LNCaP clone FGC (cell line): ENCODE measurements at places on chromosomes 5 and 9.

DNA sequence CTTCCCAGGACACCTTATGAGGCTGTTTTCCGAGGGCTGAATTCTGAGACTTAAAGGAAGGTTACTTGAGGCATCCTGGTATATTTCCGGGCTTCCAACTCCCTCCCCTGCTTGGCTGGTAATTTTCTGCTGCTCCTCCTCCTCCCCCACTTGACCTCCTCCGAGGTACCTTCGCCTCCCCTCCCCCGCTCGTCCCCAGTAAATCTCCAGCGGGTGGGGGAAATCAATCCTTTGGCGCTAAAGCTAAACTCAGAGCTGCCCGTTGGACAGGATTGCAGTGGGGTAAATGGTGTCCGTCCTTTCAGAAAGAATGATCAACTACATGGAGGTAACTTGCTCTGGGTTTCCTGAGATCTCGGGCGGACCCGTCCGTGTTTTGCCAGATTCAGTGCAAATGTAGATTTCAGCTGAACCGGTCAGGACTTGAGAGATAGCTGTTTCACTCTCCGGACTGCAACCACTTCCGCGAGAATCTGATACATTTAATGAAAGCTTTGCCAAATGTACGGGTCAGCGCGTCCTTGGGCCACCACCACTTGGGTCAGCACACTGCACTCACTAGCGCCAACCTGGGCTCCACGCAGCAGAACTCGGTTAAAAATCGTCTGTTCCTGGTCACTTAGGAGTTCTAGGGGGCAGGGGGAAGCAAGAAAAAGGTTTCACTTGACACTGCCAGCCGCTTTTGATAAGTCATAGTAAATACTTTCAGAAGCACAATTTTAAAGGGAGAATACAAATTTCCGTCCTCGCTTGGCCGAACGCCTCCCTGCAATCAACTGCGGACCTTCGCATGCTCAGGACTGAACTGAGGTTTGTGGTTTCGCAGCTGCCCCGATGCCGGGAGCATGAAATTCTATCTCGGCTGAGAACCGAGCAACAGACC is 4.6 kb upstream of the ISL1 start:
- DNase-seq, result no peak

DNA sequence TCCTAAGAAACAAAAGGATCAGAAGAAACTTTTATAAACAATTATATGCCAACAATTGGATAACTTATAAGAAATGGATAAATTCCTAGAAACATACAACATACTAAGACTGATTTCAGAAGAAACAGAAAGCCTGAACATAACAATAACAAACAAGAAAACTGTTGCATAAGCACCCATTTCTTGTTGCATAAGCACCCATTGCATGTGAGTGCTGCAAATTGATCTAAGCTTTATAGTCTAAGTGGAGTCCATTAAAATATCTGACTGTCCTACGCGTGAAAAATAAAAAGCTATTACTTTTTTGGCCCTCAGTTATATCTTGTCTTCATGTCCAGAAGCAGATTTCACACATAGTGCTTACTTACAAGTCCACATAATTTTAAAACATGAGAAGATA is 19.3 kb downstream of the TYRP1 start:
- DNase-seq, result no peak

GRCh38 chr9:75169623-75170022 is 81.3 kb downstream of the OSTF1 start:
- no peak for DNase-seq

DNA sequence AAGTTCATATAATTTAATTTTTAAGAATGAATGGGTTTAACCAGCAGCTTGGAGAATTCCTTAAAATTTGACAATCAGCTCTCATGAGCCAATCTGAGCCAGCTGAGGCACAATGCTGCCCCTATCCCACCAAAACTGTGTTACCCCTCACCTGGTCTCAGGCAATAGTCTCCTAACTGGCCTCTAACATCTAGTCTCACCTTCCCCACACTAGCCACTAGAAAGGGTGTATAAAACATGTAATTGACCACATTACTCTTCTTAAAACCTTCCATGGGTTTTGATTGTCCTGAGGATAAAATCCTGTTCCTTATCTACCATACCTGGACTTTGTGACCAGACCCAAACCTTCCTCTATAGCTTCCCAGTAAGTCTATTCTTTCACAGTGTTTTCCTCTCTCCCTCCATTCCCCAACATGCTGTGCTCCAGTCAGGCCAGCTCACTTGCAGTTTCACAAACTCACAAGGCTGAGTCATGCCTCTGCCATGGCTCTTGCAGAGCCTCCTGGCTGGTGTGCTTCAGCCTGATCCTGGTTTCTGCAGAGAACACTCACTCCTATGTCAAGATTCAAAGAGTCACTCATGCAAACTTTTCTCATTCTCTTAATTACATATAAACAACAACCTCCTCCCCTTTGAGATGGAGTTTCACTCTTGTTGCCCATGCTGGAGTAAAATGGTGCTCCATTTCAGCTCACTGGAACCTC is 16.0 kb upstream of the ZCCHC7 start:
- no peak for DNase-seq

GRCh38 chr5:158925314-158925713 is 174.4 kb downstream of the EBF1 start:
- no peak for DNase-seq

- no peak for DNase-seq
Observed at GRCh38 chr9:38724754-38725153, 4.8 kb upstream of the FAM240B start.

DNA sequence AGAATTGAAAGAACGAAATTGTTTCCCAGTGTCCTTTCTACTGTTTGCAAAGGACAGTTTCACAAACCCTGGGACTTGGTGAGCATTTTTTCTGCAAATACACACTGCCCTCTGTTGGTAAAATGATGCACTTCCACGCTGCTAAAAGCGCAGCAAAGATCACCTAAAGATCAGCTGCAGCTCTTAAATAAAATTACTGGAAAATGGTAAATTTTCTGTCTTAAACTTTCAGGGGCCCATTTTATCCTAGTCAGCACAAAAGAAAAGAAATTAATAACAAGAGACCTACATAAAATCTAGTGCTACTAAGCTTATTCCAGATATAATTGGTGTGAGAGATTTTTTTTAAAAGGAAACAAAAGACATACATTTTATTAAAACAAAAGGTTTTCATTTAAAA is 566.0 kb downstream of the CAAP1 start:
- DNase-seq, result peak; percentile 26

DNA sequence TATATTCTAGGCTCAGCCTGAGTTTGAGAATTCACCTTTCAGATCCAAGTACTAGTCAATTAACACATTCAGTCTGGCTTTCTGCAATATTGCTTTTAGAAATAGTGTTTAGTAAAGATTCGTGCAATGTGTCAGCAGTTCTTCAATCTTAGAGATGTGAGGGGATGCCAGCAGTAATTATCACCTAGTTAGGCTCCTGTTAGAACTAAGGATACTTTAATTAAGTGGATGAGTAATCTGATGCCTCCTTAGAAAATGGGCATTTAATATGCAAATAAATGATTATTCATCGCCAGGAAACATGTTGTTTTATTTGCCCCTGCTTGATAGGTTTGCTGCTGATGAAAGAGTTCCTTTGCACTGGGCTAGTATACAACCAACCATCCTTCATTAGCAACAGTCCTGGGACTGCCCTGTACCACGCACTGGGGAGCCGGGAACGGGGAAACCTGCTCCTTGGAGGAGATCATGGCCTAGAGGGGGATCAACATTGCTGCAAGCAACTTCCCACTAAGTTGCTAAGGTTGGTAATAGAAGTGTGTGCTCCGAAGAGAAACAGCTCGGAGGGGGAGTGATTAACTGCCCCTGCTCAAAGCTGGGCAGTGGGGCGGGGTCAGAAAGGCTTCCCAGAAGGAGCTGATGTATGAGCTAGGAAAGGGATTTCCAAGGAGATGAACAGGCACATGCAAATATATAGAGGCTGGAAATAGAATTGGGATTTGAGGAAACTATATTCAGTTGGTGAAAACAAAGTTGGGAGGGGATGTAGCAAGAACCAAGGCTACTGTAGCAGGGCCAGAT is 231.8 kb downstream of the DRD1 start:
- no peak for DNase-seq
